Brain pericyte (primary cell): ENCODE measurements at places on chromosomes 2 and 18.

DNA sequence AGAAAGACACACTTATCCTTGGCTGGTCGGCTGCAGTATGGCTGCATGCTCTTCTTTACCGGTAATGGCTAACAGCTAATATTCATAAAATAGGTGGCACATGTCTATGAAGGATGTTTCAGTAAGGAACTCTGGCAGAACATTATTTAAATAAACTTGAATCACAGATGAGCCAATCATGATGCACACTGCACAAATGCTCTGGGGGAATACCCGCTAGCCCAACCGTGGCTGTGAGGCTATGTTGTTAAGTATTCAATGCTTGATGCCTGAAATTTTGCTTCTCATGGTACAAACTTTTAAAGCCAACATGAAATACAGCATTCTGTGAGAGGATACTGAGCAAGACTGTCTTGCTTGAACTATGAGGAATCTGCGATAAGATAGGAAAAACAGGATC, 505.8 kb downstream of the ZEB2 start:
- no peak for DNase-seq

GRCh38 chr2:171522788-171523087, 464 bp downstream of the CYBRD1 start:
- DNase-seq = no peak

DNA sequence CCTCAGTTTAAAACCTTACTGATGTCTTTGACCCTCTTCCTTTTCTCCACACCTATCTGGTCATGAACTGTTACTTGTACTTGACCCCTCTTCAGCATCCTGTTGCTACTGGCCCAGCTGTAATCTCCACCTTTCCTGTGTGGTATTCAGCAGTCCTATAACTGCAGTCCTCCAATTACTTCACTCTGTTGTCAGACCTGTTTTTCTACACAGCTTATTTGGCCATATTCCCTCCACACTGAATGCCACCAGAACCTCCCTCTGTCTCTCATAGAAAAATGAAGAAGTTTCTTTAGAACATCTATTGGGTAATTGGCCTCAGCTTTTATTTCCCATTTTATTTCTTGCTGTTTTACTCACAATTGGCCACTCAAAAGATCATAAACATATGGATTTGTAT, 155.4 kb downstream of the ASXL3 start:
- DNase-seq = no peak

- no peak for DNase-seq
These were observed 233.4 kb upstream of the COPS8 start for GRCh38 chr2:236852100-236852976.

DNA sequence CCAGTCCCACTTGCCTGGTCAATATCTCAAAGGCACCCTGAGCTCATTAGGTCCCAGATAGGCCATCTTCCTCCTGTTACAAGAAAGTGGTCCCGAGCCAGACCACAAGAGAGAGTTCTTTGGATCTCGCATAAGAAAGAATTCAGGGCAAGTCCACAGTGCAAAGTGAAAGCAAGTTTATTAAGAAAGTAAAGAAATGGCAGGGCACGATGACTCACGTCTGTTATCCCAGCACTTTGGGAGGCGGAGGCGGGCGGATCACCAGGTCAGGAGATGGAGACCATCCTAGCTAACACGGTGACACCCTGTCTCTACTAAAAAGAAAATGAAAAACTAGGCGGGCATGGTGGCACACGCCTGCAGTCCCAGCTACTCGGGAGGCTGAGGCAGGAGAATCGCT, 10.8 kb upstream of the SMAD7 start:
- DNase-seq = no peak

GRCh38 chr2:101255501-101255900, 2.8 kb downstream of the CNOT11 start:
- no peak for DNase-seq

GRCh38 chr18:10453806-10454680, at the start of gene APCDD1:
APCDD1 (plus strand) TSS chr18:10454635; CDS start chr18:10454982, 347 bp downstream.
- no peak for DNase-seq

GRCh38 chr2:229454934-229455631, 184.0 kb upstream of the PID1 start:
- no peak for DNase-seq
